ENCODE measurements at places on chromosomes 1 and 21.

DNA sequence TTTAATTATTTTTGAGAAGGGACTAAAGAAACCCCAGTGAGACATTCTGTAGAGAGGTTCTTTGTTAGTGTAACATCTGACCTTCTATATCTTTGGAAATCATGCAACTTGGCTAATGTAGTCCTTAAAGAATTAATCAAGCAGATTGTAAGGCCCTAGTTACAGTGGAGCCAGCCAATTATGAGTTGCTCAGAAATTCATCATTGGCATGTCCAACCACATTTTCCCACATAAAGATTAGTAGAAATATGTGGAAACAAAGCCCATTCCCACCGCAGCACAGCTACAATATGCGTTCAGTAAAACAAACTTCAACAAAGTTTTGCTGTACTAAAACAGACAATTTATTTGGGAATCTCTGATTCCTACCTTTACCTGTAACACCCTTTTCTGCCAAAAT lies 27.8 kb downstream of the WNT2B start:
- DNase-seq, result no peak

GRCh38 chr1:9706178-9706577 lies 54.6 kb downstream of the PIK3CD start:
- DNase-seq, result no peak

DNA sequence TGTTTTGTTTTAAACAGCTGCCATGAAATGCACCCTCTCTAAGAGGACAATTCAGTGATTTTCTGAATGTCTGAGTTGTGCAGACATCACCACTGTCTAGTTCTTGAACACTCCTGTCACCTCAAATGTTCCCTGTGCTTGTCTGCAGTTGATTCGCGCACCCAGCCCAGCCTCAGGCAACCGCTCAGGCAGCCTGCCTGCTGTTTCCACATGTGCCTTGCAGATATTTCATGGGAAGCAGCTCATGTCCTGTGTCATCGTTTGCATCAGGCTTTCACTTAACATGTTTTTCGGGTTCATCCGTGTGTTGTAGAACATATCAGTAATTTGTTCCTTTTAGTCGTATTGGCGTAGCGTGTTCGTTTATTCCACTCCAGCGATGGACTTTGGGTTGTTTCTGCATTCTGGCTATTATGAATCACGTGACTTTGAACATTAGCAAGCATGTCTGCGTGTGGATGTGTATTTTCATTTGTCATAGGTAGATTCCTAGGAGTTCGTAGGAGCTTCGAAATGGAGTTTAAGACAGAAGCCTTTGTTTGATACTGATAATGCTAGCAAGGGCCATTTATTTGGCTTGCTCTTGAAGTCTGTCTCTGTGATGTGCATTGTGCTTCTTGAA lies 12.1 kb downstream of the ADARB1 start:
- DNase-seq, result no peak

DNA sequence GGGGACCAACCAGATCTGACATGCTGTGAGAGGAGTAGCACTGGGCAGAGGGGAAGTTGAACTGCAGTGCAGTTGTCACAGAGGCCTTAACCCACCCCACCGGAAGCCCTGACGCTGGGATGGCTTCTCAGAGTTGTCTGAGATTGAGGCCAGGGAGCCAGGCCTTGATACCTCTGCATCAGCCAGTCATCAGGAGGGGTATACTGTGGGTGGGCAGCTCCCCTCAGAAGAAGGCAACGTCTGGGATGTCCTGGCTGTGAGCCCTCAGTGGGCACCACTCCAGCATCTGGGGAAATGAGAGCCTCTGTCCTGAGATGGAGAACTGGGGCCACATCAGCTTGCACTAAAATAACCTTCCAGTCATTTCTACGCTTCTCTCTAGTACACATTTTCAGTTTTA lies 47.9 kb upstream of the BCAR3 start:
- no peak for DNase-seq

GRCh38 chr1:72434070-72434469 lies 151.7 kb upstream of the NEGR1 start:
- no peak for DNase-seq

GRCh38 chr1:2441746-2442145 lies 29.4 kb upstream of the PEX10 start:
- no peak for DNase-seq

- no peak for DNase-seq
These were observed 580 bp downstream of the RBM34 start for GRCh38 chr1:235160383-235160956.

- DNase-seq, result peak; percentile 70
These were observed 20.1 kb upstream of the COL16A1 start for GRCh38 chr1:31723828-31724359.

Data from breast epithelium (tissue), 4 donors.